ENCODE measurements at places on chromosomes 2 and 18.

GRCh38 chr18:71011389-71011788, 722.5 kb downstream of the SOCS6 start:
- DNase-seq, result no peak

DNA sequence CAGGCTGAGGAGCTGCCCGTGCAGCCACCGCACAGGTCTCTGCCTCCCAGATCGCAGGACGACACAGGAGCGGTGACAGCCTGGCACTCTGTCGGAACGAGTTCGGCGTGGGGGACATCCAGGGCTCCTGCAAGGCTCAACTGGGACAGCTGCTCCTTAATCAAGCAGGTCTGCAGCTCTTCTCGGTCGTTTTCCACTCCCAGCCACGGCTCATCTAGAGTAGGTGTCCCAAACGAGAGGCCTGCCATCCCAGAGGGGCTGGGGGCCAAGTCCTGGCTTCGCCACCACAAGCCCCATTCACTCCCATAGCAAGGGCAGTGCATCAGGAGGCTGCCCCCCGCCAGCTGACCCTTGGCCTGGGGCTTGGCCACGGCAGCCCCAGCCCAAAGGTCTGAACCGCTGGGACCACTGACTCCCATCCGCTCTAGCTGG, 22.5 kb downstream of the PASK start:
- no peak for DNase-seq

DNA sequence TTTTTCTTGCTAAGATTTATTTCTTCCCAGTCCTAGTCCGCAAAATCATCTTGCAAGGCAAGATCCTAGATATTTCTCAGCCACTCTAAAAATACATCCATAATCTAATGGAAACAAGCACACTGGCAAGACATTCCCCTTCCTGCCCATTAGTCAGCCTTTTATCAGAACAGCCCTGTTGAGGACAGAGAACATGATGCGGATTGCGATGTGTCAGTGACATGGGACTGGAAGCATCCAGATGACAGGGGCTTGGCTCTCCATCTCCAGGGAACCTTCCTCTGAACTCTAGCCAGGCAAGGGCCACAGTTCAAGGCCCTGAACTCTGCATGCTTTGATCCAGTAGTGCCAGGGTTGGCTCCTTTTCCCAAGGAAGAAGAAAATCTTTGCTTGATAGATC, 70.0 kb downstream of the VSNL1 start:
- DNase-seq, result no peak

DNA sequence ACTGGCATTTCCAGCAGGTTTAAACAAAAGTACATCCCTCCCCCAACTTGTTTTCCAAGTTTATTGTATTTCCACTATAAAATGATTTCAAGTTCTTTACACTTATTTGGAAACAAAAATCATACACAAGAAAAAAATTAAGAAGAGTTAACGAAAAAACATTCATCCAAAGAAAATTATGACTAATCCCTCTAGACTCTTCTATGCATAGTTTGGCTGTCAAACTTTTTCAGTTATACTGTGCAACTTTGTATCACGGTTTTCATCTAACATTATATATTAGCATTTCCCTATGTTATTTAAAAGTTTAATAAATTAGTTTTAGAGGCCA, 627 bp downstream of the WDCP start:
- DNase-seq, result no peak

GRCh38 chr2:72033636-72034035, 114.0 kb downstream of the CYP26B1 start:
- no peak for DNase-seq

DNA sequence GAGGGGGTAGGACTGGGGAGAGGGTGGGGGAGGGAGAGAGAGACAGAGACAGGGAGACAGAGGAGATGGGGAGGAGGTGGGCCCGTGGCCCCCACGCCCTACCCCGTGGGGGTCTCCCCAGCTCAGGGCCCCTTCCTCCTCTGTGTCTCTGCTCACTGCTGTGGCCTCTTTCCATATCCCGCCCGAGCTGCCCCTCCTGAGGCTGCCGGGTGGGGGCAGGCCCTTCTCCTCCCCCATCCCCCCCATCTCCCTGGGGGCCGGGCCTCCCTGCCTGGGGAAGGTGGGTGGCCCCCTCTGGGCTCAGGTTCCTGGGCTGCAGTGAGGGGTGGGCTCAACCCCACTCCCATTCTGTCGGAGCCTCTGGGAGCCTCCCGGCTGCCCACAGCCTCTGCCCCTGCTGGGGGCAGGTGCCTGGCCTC, 332 bp upstream of the PDCD1 start:
- DNase-seq, result no peak

DNA sequence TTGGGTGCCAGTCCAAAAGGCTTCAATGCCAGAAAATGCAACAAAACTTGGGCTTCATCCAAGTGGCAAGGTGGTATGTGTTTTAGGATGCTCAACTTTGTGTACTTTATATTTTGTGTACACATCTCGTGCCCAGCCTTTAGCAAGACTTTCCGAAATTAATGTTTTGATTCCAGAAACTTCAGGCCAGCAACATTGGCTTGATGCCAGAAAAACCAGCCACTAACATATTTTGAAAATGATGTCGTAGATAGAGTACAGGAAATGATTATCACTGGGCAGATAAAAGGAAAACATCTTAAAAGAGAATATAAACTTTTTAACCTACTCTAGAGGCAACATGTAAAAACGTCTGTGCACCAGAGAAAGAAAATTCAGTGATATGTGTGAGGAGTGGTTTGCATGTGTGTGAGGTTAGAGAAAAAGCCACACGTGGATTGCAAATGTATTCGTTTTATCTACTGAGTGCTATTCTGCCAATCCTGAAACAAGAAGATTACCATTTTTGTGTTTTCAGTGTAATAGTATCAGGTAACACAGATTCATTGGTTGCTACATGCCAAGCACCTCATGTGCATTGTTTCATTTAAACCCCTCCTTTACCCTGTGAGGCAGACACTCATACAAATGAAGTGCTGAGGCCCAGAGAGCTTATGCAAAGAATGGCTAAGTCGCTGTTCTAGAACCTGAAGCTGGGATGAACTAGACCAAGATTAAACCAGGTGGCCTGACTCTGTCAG, 264.8 kb downstream of the C1D start:
- no peak for DNase-seq
